ENCODE measurements at places on chromosomes 4 and X. TPM values are rescaled to one million over a fixed set of nuclear protein-coding genes. Genes with fewer than 3 reads are reported as not detected.

GRCh38 chr4:187193141-187193540 is 469.5 kb upstream of the FAT1 start:
- no peak for DNase-seq

DNA sequence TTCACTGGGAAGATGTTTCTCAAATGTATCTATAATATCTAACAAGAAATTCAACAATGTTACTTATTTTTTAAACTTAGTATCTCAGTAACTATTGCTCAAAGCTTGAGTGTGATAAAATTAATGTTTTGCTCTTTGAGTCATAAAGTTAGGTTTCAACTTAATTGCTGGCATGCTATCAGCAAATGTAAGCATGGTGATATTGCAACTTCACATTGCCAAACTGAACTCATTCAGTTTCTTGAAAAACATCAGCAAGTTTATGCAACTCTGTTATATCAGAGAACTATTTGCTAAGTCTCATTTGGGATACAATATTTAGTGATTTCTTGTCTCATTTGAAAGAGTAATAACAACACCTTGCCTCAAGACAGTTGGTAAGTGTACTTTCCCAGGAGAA is 91.2 kb upstream of the KLF3 start:
- no peak for DNase-seq

- no peak for DNase-seq
Measured at GRCh38 chr4:174214101-174214878, 69.2 kb downstream of the FBXO8 start.

MGAT4D gene
- not detected for total RNA-seq

XK gene
- total RNA-seq: 5.0 TPM

Data from uterus (tissue), 4 donors.